K562 (cell line): ENCODE measurements at places on chromosomes 5 and 9.

GRCh38 chr5:61768692-61769281, 436.7 kb downstream of the ZSWIM6 start:
- peak; percentile 57 for DNase-seq

DNA sequence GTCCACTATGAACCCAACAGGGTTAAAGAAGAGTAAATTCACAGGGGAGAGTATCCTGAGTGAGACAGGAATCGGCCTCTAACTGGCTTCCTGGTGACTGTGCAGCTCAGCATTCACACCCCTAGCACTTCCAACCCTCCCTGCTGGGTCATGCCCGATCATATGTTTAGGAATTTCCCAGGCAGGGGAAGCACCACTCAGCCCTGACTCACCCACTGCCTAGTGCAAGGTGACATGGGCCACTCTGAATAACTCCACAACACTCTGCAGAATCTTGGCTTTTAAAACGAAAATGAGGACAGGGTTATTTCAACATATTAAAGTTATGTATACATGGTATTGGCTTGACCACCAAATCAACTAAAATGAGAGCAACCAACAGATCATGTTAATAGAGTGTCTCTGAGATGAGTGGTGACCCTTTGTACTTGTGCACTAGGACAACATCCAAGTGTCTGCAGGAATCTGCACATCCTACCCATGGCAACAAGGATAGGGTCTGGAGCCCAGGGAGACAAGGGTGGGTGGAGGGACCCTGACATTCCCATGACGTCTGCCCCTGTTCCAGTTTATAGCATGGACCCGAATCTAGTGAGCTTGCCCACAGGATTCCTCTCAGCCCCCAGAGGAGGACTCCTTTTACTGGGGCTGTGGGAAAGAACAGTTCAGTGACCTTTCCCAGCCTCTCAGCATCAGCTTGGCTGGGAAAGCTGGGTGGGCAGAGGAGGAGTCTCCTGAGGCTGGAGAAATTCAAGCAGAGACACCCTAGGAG, 485.8 kb downstream of the SEMA5A start:
- DNase-seq: no peak

GRCh38 chr9:121559183-121559582, 59.5 kb upstream of the GGTA1 start:
- DNase-seq: no peak

GRCh38 chr5:62340392-62340791, 34.4 kb downstream of the KIF2A start:
- peak; percentile 34 for DNase-seq

DNA sequence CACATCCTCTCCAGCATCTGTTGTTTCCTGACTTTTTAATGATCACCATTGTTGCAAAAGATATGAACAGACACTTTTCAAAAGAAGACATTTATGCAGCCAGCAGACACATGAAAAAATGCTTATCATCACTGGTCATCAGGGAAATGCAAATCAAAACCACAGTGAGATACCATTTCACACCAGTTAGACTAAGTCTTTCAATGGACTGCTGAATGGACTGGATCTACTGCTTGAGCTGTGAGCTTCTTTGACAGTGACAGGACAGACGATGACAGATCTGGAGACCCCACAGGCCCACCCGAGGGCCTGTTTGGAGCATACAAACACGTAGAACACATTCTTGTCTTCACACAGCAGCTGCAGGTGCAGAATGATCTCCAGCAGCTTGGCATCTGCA, 266.1 kb upstream of the RIOK2 start:
- no peak for DNase-seq

DNA sequence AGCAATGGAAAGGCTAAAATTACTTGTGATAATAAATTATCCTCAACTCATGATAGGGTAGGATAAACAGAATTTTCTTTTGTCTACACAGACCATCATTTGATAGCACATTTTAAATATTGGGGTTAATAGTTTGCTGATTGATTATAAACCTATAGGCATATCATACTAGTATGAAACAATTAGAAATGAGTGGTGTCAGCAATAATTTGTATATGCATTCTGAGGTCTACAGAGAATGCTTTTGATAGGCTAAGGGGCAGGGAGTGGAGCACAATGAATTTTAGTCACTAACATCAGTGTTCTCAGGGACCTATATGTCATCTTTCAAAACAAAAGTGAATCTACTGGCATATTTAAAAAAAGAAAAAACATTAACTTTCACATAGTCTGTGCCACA, 27.8 kb upstream of the NADK2 start:
- no peak for DNase-seq

DNA sequence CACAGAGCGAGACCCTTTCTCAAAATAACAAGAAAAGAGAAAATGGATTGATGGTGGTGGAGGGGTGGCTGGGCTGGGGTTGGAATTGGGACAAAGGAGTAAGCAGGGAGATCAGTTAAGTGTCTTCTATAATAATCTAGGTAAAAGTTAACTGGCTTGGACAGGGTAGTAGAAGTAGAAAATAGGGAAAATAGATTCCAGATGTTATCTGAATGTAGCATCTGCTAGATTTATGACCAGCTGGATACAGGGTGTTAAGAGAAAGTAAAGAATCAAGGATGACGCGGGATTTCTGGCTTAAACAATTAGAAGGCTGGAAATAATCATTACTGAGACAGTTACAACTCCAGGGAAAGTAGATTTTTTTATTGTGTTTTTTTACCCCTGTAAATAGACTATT, 13.0 kb downstream of the PPP6C start:
- DNase-seq: peak; percentile 37

- no peak for DNase-seq
These were observed 346.4 kb downstream of the BNC2 start for GRCh38 chr9:16524078-16524477.

DNA sequence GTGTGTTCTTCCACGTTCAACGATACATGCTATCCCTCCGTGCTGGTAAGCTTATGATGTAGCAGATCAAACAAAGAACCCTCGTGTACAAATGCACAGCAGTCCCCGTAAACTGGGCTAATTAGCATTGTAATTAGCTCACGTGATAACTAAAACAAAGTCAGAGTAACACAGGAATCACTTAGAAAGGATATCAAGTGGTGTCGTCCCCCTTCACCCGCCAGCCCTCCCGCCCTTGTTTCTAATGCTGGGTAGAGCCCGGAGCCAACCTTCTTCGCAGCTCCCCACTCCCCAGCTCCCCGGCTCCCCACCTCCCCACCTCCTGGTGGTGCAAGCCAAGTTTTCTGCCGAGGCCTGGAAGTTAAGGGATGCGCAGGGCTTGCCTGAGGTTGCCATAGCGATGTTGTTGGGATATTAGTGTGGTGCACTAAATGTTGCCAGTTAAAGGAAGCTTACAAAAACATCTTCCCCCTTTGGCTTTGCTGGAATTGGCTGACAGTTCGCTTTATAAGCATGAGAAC, 357.9 kb upstream of the CCNH start:
- DNase-seq: no peak

- DNase-seq: no peak
These were observed 47.5 kb downstream of the SAXO1 start for GRCh38 chr9:18985464-18985951.

GRCh38 chr9:137816531-137817235, 60.9 kb upstream of the CACNA1B start:
- DNase-seq: no peak

DNA sequence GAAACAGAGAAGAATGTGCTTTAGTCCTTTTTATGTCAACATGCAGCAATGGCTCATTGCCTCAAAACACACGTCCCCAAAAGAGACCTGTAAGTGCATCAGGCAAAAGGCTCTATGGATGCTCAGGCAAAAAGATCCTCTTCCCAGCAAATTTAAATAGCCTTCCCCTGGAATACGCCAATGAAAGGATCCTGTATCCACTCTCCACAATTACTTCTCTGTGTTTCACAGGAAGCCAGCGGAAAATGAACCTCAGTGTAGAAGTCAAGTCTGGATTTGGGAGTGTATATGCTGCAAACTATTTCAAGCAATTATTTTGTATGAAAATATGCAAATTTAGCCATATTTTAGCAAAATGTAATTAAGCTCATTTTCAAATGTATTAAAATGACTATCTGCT, 217.9 kb downstream of the EPB41L4A start:
- DNase-seq: no peak

DNA sequence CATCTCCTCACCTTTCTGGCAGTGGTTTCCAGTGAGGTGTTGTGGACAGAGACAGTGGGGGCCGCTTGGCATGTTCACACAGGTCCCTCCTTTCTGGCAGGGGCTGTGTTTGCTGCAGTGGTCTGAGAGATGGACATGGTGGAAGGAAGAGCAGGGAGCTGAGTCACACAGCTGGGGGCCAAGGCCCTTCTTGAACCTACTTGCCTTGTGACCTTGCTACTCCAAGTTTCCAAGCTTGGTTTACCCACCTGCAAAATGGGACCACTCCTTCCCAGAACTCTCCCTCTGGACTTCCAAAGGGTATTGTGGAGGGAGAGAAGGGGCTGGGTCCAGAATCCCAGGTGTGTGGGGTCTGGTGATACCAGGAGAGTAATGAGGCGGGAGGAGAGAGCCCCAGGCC, 4.1 kb downstream of the F12 start:
- DNase-seq: no peak

GRCh38 chr5:151740336-151740942, 18.0 kb downstream of the ATOX1 start:
- peak; percentile 78 for DNase-seq

GRCh38 chr5:54309276-54309675, 1.1 kb downstream of the ARL15 start:
- no peak for DNase-seq

- no peak for DNase-seq
These were observed 19.3 kb downstream of the PAEP start for GRCh38 chr9:135580664-135581380.

- no peak for DNase-seq
These were observed 10.3 kb upstream of the CCIN start for GRCh38 chr9:36158917-36159316.

- no peak for DNase-seq
These were observed 1.8 kb downstream of the SLC12A2 start for GRCh38 chr5:128085413-128085812.

DNA sequence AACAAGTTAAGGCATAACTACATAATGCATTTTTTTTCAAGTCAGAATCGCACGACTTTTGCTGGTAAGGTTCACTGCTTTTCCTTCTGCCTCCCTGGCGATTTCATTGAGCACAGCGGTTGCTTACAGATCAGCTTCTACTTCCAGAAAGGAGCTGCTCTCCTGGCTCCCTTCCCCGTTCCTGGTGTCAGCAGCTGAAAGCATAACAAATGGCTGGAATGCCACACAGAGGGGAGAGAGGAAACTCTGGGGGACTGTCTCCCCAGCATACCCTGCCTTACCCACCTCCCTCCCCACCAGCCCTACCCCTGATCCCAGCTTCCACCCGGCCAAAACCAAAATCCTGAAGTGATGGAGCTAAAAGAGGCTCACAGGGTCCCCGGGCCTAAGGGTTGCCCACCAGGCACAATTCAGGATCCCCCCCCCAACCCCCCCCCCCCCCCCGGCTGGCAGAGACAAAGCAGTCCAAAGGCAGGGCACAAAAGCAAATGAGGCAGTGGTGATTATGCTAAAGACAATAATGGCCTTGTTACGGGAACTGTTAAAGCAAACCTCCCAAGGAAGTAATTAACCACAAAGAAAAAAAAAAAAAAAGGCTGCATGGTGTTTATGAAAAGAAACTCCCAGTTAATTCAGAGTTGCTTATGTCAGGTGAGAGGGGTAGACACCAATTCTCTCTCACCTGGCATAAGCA, 126.1 kb upstream of the WWC1 start:
- no peak for DNase-seq

- DNase-seq: no peak
These were observed 13.6 kb upstream of the SPARC start for GRCh38 chr5:151700296-151700695.

DNA sequence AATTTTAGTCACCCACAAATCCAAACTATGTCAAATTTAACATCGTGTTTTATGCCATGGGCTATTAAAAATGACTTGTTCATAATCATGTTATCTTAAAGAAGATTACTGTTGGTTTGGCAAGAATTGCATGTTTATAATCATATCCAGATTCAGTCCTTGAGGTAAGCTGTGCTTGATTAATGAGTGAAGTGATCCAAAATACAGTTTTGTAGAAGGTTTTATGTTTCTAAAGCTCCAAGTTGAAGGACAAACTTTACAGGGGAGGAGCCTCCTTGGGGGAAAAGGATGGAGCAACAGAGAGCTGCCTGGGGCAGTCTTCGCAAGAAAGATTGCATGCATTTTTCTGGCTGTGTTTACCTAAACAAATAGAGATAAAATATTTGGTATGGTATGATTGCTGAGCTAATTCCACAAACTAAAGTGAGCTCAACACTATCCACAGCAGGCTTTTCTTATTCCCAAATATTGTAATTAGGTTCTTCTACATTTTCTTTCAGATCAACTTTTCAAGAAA, 189.5 kb upstream of the TYRP1 start:
- no peak for DNase-seq

DNA sequence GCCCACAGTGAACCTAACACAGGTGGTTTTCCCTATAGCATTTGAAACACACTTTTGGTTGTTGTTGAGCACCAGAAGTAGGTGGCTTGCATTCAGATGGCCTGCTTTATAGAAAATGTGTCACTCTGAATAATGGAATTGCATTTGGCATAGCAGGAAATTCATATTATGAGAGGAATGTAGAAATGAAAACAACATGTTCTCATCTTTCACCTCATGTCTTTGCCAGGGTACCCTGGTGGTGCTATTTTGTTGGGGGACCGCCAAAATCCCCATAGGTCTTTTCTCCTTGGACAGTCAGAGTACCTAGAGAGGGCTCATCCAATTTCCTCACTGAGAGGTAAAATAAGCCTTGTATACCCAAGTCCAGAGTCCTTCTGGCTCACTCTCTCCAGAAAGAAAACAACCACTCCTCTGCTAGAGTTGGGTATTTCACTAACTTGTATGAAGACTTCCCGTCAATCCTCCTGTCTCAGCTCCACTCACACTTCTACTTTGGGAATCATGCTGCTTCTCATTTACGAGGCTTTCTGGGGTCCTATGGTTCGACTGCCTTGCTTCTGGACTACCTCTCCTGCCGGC, 67.4 kb downstream of the MRPS27 start:
- no peak for DNase-seq

DNA sequence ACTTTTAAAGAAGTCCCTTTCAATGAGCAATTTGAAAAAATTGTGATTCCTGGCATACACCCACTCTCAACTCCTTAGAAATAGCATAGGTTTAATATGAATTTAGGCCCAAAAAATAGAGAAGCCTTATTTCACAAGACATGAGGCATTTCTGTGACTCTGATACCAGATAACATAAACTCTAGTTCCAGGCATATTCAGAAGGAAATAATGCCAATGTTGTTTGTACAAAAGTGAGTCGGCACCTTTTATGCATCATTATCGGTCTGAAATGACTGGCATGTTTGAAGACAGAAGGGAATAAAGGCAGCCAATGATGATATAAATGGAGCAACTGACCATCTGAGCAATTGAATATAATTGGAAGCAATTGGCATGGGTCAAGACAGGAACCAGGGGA, 19.4 kb upstream of the RECK start:
- no peak for DNase-seq

DNA sequence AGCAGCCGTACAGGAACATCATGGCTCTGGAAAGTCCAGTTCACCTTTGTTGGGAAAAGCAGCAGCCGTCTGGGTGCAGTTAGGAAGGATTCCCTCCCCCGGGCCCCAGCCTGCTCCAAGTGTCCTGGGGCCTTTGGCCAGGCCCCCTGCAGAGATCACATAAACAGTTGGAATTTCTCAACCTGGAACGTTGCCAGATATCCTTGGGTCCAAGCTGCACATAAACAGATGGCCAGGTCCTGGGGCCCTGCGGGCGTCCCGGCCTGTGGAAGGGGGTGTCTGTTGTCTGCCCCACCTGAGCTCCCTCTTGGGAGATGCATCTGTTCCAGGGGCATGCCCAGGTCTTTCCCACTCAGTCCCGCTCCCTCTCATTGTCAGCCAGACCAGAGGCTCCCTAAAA, 92.7 kb downstream of the COL5A1 start:
- DNase-seq: no peak
